ENCODE measurements at places on chromosomes 6 and 20.

GRCh38 chr20:31652917-31653396 lies 15.2 kb downstream of the COX4I2 start:
- no peak for DNase-seq

GRCh38 chr20:37417617-37418467 lies 71.9 kb downstream of the SRC start:
- no peak for DNase-seq

DNA sequence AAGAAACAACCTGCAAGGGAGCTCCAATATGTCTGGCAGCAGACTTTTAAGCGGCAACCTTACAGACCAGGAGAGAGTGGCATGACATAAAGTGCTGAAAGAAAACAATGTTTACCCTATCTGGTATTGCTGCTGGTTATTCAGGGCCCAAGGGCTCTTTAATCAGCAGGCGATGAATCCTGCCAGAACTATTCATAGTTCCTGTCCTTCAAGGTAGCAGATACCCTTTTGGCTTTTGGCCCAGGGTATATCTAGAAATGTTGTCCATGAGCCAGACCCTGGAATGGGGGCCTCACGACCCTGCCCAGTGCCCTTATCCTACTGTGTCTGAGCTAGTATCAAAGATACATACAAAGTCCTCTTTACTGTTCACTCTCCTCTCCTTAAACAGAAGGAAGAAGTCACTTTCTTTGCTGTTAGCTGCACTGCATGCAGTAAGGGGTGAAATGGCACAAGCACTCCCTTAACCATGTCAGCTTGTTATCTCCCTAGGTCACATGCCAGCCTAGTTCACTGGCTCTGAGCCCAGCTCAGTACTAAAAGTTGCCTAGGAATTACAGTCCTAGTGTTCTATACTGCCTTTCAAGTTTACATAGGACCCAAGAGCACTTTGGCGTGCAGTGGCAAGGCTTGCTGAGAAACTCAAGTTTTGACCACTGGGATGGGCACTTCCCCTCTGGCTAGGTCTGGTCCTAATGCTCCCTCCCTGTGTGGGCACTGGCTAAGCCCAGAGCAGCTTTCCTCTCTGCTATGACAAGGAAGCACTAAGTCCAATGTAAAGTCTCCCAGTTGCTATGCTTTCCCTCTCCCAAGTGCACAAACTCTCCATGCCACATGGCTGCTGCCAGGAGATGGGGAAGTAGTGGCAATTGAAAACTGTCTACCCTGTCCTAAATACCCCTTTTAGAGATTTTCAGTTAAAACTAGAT lies 122.0 kb downstream of the HTR1B start:
- DNase-seq: no peak

DNA sequence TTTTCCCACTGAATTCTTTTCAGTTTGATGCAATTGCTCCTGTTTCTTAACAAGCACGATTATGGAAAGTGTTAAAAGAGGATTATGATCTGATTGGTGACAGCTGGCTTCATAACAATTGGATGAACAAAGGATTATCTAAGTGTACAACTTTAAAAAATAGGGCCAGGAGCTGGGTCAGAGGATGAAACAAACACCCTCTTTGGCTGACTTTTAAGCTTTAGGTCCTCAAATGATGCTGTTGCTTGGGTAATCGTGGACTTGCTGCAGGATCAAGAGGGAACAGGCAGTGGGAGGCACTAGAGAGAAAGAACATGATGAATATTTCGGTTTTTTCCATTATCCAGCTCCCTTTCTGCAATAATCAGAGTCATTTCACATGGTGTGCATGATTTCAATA lies 35.5 kb upstream of the TMX4 start:
- no peak for DNase-seq
